NCI-H1417 treated with DMSO at 0.1 percent for 48 hours (cell line): ENCODE measurements at places on chromosomes 3 and 15.

DNA sequence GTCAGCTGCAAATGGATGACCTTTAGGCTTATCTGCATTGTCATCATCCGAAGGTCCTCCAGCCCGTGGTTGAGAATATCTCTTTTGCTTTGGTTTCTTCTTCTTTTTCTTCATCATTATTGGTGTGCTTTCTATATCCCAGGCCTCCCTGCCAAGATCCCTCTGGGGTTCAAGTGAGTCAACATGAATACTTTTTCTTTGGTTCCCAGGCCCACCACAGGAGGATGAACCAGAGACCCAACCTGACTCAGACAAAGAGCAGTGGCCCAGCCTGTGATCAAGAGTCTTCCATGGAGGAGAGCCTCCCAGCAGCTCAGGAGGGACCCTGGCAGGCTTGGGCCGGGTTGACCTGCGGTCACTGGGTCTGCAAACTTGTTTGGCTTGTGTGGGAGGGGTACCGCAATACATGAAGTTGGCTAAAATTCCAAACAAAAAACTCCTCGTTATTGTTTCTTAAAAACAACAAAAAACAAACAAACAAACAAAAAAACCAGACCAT lies 104.2 kb downstream of the MAP4 start:
- no peak for DNase-seq

DNA sequence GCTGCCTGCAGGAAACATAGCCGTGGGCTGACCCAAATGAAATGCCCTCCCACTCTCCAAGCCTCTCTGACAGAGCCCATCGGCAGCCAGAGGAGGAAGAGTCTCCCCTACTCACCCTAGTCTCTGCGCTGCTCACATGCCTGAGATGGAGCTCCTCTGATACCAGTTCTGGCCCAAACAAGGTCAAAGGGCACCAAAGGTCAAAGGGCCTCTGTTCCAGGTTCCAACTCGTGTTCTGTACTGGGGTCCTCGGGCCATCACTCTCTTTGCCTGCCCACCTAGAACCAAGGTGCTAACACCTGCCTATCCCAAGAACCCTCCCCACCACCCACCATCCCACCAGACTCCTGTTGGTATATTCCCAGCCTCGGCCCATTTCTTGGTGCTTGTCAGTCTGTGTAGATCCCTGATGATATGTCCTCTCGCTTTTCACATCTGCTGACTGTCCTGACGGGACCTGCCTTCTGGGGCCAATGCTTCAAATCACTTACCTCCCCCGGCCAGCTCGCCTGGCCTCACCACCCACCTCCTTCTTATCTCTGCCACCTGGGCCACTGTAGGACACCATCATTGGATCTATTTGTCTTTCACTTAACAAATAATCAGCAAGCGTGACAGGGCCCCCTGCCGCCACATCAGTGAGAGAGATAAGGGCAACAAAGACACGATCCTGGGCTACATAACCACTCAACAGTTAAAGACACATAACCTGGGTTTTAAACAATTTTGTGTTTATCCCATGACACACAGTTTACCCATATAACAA lies 90.4 kb downstream of the SRGAP3 start:
- no peak for DNase-seq

- no peak for DNase-seq
These were observed 587 bp upstream of the TNK2 start for GRCh38 chr3:195908694-195909581.

DNA sequence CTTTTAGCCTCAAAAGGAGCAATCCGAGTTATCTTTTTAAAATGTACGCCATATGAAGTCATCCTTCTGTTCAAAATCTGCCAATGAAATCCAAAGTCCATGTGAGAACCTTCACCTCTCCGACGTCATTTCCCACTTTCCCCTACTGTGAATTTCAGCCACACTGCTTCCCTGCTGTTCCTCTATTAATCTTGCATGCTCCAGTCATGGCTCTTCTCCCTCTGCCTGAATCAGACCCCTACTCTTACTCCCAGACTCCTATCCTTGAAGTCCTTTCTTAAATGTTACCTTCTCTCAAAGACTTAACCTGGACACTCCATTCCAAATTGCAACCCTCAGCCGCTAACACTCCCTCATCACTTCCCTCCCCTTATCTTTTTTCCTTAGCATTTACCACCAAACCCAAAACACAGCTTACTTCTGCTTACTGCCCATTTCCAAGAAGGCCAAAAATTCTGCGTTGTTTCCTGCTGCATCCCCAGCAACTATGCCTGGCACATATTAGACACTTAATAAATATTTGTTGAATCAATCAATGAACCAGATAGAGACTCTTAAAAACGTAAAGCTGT lies 1.2 kb downstream of the NKIRAS1 start:
- no peak for DNase-seq

DNA sequence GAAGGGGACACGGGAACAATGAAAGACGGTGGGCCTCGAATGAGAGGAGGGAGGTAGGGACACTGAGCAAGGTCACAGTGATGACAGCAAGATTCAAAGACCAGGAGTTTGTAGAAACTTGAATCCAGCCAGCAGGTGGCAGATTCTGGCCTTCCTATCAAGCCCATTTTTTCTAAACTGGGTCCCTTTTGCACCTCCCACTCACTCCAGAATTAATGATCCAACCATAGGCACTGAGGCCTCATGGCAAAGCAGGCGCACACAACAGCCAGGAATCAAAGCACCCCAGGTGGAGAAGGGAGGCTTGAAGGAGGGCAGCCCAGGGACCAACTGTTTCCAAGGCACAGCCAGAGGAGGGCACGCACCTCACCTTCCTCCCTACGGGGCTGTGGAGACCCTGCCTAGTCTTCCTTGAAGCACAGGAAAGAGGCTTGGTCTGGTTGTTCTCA lies 90.2 kb downstream of the ANP32A start:
- DNase-seq, result no peak

- DNase-seq, result no peak
These were observed 33.0 kb downstream of the SRP14 start for GRCh38 chr15:40006003-40006402.

- no peak for DNase-seq
These were observed 629.2 kb downstream of the OTOL1 start for GRCh38 chr3:162125790-162126189.

DNA sequence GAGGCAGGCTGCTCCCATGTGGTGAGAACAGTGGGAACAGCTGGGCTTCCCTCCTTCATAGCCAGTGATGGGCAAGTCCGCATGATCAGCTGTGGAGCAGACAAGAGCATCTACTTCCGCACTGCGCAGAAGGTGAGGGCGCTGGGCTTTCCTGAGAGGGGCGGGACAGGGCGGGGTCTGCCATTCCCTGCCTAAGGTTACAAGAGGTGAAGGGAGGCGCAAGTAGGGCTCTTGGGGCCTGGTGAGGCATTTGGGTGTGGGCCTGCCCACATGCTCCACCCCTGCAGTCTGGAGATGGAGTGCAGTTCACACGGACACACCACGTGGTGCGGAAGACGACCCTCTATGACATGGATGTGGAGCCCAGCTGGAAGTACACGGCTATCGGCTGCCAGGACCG lies 10.6 kb upstream of the JMJD7 start:
- no peak for DNase-seq

- no peak for DNase-seq
These were observed 14.2 kb downstream of the FBN1 start for GRCh38 chr15:48631176-48631770.

DNA sequence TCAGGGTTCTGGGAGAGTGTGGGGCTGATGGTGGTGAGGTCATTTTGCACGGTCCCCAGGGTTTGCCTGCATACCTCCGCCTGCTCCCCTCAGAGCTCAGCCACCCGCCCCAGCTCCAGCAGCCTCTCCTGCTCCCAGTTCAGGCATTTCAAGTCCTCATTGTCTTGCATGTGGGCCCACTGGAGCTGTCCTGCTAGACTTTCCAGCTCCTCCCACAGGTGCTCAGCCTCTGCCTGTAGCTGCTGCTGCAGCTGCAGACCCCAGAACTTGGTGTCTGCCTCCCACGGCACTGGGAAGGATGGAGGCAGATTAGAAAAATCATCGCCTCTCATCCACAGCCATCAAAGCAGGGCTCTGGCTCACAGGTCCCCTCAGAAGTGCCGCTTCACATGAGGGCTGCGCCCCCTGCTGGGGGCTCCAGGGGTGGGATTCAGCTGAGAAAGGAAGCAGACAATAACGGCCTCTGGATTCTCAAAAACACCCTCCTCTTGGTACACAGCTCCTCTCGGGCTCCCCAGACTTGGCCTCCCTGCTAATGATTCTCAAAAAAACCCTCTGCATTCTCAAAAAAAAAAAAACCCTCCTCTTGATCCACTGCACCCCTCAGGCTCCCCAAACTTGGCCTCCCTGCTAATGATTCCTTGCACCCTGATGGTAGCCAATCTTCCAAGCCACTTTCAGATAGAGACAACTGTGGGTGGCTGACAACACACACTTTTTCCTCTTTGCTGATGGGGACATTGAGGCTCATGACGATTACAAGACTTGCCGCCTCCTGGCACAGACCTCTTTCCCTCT lies 89.3 kb upstream of the C2CD4B start:
- no peak for DNase-seq

- DNase-seq, result no peak
These were observed 115.3 kb downstream of the MEGF11 start for GRCh38 chr15:66138096-66138783.

GRCh38 chr3:33659856-33660434 lies 58.1 kb downstream of the CLASP2 start:
- DNase-seq, result no peak

- no peak for DNase-seq
These were observed 78.9 kb upstream of the DPH6 start for GRCh38 chr15:35624881-35625280.

- DNase-seq, result no peak
These were observed 308.4 kb downstream of the SQOR start for GRCh38 chr15:45943240-45943639.

DNA sequence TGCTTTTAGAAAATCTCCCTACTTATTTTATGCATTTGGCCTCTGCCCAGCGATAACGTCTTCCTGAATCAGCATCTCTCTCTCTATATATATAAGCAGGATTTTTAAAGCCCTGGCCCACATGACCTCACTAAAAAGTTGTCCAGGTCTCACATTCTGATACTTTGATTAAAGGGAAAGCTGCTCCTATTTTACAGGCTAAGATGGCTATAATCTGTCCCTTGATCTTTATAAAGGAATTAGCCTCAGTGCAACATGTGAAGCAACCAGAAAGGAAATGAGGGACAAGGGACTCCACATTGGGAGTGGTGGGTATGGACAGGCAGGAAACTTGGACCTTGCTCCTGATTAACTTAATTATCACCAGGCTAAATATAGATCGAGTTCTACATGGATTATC lies 25.6 kb upstream of the MUC13 start:
- no peak for DNase-seq

- no peak for DNase-seq
These were observed 240.0 kb downstream of the MBNL1 start for GRCh38 chr3:152508705-152509104.

- DNase-seq, result no peak
These were observed 87.9 kb downstream of the KLF15 start for GRCh38 chr3:126269354-126269753.

GRCh38 chr3:64355401-64355807 lies 130.1 kb upstream of the PRICKLE2 start:
- no peak for DNase-seq

- no peak for DNase-seq
These were observed 1.6 kb downstream of the NIPA1 start for GRCh38 chr15:22788004-22788403.

DNA sequence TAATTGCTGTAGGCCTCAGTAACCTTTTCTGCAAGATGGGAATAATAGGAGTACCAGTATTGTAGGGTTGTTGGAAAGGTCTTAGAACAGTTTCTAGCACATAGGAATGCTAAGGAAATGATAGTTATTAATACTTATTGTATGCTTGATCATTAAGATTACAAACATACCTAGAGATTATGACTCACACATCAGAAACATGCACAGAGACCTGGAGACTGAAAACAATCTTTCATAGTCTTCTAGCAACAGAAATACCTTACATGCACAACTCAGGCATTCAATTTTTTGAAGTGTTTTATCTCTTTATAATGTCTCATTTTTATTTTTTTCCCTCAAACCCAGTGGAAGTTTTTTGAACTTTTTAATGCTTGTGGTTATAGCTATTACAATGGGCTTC lies 104.4 kb upstream of the ZBTB20 start:
- DNase-seq, result no peak

GRCh38 chr15:92438471-92438870 lies 44.8 kb downstream of the ST8SIA2 start:
- no peak for DNase-seq

DNA sequence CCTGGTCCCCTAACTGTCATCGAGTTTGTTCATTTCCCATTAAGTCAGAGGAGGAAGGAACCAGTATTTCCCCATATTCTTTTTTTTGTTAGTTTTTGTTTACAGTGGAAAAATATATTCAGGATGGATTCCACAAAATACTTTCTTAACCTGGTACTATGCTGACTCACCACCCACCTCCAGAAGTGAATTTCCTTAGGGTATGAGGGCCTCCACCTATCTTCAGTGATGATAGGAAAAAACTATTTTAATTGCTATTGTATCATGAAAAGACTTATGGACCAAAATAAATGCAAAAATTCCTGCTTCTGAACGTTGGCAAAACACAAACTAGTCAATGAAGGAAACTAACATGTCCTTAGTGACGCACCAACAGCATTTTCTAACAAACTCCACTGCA lies 64.2 kb upstream of the FOXP1 start:
- no peak for DNase-seq

DNA sequence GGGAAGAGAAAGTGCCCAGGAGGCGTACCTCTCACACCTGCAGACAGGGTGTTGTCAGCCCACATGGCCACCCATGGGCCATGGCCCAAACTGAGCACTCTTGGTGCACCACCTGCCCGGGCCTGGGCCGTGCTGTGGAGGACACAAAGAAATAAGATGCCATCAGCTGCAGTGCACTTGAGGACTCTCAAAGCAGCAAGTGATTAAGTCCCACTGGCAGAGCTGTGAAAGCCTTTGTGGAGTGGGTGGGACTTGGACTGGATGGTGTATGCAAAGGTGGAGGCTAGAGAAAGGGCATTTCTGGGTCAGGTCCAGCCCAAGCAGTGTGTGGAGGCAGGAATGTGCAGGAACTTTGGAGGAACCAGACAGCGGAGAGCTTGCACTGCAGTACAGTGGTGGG lies 122.3 kb downstream of the MEGF11 start:
- DNase-seq, result no peak

DNA sequence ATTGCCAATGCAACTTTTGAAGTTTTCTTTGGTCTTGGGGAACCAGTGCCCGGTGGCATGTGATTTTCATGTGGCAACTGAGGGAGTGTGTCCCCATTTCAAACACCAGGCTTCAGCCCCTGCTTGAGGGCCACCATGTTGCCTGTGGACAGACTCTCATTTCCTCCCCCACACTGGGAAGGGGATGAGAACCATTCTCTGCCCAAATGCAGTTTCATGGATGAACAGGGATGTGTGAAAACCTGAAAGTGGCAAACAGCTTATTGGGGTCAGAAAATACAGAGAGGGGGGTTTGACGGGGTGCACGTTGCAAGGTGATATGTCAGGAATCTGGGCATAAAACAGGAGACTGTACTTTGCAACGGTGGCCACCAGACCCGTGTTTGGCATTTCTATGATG lies 6.3 kb downstream of the FAM107A start:
- DNase-seq, result no peak
